ENCODE measurements at places on chromosomes 2 and 18. TPM values are rescaled to one million over a fixed set of nuclear protein-coding genes. Genes with fewer than 3 reads are reported as not detected.

The FOXD4L1 gene
- total RNA-seq: 1.1 TPM

The TEX51 gene
- total RNA-seq: not detected

The IKZF2 gene
- 14.9 TPM for total RNA-seq

The AMMECR1L gene
- 12.2 TPM for total RNA-seq

The NEU2 gene
- total RNA-seq: not detected

The ACTG2 gene
- 3,612 TPM for total RNA-seq

The SLC16A14 gene
- 0.68 TPM for total RNA-seq

The FZD7 gene
- total RNA-seq: 51.2 TPM

The ASAP2 gene
- 25.1 TPM for total RNA-seq

The RBM43 gene
- 16.9 TPM for total RNA-seq

DNA sequence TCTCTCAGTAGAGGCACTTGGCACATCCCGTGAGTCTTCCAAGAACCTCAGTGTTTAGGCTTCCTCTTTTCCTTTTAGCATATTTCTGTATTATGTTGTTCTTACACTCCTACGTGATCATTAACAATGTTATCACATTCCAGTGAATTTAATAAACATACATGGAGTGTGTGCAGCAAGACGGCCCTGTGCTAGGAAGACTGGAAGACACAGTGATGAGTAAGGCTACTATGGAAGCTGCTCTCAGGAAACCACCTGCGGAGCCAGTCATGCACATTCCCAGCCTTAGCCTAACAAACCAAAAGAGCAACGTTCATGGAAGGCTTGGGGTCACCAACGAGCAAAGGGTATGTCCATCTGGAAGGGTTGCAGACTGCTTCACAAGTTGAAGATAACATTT, 103.4 kb downstream of the ETAA1 start:
- no peak for DNase-seq

- DNase-seq: no peak
Observed at GRCh38 chr2:18297534-18298058, 262.9 kb downstream of the RDH14 start.

DNA sequence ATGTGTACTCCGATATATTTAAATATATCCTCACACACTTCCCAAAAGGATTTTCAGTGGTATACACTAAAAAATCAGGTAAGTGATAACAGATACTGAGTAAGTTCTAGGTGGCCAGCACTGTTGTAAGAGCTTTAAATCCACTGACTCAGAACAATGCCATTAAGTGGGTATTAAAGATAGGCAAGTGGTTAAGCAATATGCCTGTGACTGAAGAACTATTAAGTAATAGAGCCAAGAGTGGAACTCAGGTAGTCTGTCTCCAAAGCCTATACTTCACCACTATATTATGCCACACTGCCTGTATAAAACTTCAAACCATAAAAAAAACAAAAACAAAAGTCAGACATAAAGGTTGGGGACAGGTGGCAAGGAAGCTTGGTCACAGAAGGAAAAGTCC, 37.2 kb downstream of the THUMPD2 start:
- no peak for DNase-seq

GRCh38 chr18:37584952-37585695, 19.5 kb upstream of the CELF4 start:
- DNase-seq: no peak

GRCh38 chr18:11980494-11981191, 664 bp upstream of the IMPA2 start:
- DNase-seq: peak; percentile 100

DNA sequence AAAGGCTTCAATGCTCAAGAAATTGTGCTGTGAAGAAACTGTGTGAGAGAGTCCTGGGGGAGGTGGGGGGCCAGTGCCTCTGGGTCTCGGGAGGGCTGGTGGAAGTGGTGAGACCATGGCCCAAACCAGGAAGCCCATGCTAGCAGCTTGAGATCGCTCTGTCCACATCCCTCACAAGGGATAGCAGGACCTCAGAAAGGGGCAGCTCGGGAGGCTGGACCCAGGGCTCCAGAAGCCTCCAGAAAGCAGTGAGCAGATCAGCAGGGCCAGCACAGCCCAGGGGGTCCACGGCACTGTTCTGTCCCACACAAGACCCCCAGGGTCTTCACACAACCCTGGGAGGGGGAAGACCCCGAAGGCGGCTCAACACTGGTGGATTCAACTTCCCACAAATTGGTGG, 24.1 kb downstream of the ST8SIA5 start:
- no peak for DNase-seq

DNA sequence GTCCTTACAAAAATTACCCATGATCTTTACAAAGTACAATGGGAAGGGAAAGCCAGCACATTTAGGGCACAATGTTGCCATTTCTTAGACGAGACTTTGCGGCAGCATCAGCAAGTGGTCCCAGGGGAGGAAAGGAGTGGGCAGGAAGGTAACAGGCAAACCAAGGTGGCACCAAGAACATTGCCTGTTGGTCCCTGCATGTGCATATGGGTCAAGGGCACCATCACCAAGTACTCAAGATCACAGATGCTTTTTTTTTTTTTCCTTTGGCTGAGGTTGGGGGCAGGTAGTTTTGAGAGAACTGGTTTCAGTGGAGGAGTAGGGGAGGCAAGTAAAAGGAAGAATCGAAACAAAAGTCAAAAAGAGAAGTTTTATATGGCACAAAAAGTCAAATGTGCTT, 752 bp upstream of the CYTIP start:
- DNase-seq: no peak

GRCh38 chr18:22547807-22548561, 130.3 kb upstream of the CTAGE1 start:
- no peak for DNase-seq

- DNase-seq: no peak
Observed at GRCh38 chr2:38475567-38475881, 98.5 kb upstream of the ATL2 start.

- DNase-seq: no peak
Observed at GRCh38 chr2:175036582-175037018, 31.4 kb upstream of the CHN1 start.

GRCh38 chr2:173631127-173631460, 276.4 kb downstream of the CDCA7 start:
- no peak for DNase-seq

DNA sequence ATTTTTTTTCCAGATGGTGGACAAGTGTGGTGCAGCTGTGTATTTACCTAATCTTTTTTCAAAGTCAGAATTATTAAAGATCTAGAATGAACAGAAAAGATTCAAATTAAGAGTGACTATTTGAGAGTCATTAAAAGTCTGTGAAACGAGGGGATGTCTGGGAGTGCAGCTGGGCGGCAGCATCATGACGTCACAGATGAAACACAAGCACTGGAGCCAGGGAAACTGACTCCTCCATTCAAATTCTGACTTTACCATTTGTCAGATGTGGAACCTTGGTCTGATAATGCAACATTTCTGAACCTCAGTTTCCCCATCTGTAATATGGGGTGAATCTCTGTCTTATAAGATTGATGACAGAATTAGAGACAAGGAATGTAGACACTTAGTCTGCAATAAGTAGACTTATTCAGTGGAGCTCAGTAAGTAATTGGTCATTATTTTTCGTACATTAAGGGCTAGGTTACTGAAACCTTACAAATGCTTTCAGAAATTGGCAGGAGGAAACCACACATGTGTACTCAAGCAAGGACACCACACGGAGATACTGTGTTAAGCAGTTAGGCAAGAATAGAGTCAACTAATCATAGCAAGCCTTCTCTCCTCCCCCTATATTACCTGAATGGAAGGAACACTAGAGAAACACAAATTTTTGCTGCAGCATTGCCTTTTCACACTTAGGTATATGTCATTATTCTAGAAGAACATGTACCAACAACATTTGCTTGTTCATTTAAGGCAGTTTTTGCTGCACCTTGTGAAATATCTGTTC, 27.8 kb upstream of the CXXC1 start:
- no peak for DNase-seq

GRCh38 chr2:24080701-24081100, 3.9 kb downstream of the TP53I3 start:
- no peak for DNase-seq

DNA sequence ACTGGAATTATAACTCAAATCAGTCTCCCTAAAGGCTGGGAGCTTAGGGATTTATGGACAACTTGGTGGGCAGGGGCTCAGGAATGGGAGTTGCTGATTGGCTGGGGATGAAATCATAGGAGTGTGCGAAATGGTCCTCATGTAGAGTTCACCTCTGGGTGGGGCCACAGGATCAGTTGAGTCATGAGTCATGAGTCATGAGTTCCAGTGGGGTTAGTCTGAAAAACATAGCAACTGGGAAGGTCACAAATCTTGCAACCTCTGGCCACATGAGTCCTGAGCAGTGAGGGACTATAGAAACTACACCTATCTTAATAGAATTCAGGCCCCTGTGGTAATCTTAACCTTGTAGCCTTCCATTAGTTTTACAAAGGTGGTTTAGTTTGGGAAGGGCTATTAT, 383.3 kb downstream of the RBM43 start:
- DNase-seq: no peak

DNA sequence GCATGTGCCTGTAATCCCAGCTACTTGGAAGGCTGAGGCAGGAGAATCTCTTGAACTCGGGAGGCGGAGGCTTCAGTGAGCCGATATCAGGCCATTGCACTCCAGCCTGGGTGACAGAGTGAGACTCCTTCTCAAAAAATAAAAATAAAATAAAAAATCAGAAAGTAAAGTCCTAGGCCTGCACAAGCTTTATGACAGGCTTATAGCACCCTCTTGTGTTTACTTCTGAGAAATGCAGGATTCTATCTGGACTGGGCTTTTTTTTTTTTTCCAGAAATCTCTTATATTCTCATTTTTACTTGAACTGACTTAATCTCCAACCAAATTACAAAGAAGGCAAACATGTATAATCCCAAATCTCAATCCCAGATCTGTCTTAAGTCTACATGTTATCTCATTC, 26.1 kb upstream of the REG3G start:
- DNase-seq: no peak

DNA sequence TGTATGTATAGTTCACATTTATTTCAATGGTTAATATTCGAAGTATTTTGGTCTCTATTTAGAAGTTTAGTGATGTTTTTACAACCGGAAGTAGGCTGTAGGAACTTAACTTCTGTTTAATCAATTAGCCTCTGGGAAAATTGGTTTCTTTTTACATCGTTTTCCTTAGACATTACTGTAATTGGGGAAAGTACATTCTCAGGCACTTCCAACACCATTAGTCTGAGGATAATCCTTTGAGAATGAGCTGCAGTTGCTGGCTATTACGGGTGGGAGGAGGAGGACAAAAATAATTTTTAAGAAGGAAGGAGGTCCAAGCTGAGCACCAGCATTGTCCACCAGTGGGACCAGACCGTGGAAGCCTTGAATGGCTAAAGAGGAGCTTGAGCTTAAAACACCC, 70.4 kb upstream of the ST3GAL5 start:
- no peak for DNase-seq

DNA sequence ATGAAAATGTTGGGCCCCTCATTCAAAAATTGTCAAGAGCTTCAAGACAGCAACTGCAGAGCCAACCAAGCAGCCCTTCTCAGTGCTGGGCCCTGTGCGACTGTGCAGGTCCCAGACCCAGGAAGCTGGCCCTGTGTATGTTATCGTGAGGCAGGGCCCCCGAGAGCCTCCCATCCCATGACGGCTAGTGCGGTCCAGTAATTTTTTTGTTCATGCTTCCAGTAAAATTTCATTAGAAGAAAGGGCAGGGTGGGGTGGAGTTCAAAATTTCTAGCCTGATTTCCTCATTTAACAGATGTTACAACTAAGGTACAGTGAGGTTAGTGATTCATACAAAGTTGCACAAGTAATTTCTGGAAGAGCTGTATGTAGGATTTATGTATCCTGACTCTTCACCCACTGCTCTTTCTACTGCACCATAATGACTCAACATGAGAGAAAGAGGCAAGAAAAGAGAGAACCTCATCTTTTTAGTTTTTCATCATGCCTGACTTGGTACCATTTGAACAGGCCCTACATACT, 105.5 kb downstream of the ZEB2 start:
- DNase-seq: peak; percentile 73

DNA sequence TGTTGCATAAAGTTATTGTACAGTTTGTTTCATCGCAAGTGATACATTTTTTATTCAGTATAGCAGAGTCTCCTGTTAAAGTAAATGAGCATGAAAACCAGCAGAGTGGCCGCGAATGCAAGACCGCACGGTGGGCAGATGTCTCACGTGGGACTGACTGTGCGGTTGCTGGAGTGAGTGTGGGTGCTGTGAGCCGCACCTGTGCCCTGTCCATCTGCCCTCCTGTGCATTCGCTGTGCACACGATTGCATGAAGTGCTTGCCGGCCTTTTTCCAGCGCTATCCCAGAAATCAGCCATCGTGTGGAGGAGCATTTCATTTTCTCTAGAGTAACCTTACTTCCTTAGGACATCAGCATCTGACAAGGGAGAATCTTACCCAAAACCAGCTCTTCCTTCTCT, 118.7 kb downstream of the RNF144A start:
- peak; percentile 17 for DNase-seq

- no peak for DNase-seq
Observed at GRCh38 chr2:239116456-239117246, 268.8 kb downstream of the TWIST2 start.

DNA sequence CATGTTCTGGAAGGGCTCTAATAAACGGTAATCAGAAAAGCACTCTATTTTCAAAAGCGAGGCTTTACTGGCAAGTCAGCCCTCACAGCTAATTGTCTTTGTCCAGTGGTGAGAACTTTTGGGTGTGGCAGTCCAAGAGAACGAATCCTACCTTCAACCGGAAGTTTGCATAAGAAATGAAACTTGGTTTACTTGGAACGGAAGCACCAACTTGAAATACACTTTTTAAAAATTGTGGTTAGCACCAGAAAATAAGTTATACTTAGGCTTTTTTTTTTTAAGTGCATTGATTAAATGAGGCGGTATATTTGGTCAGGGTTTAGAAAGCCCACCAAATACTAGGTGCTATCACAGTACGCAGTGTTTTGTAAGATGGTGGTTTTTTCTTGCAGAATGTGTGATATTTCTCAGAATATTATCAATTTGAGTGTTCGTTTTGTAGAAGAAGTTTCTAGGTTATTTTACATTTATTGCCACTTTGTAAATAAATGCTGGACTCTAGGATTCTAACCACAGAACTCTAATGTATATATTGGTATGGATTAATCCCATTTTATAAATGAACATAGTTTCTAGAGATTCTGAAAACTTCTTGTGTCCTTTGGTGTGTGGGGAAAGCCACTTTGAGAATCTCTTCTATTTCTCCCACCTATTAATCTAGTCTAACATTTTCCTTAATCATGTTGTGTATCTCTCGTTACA, 1.2 kb downstream of the MYL12A start:
- DNase-seq: no peak

DNA sequence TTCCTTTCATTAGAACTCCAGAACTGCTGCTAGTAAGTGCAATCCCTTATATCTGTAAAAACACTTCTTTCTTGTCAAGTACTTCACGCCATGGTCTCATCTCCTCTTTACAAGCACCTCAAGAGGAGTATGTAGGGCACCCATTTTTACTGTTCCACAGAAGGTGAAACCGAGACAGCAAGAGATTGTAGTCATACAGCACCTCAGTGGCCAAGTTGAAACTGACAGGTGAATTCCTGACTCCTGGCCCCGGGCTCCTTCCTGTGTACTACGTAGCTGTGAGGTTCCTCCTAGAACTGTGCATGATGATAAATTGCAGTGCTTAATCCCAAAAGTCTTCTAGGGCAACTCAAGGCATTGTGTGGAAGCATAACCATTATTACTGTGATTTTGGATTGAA, 131.5 kb upstream of the MEIS1 start:
- no peak for DNase-seq

All from sigmoid colon (tissue), 7 donors.